Mucosa of descending colon (tissue), 3 donors: ENCODE measurements at places on chromosomes 7 and 10. TPM values are rescaled to one million over a fixed set of nuclear protein-coding genes. Genes with fewer than 3 reads are reported as not detected.

GRCh38 chr10:103765168-103765567 is 90.2 kb downstream of the SH3PXD2A start:
- DNase-seq = no peak

DNA sequence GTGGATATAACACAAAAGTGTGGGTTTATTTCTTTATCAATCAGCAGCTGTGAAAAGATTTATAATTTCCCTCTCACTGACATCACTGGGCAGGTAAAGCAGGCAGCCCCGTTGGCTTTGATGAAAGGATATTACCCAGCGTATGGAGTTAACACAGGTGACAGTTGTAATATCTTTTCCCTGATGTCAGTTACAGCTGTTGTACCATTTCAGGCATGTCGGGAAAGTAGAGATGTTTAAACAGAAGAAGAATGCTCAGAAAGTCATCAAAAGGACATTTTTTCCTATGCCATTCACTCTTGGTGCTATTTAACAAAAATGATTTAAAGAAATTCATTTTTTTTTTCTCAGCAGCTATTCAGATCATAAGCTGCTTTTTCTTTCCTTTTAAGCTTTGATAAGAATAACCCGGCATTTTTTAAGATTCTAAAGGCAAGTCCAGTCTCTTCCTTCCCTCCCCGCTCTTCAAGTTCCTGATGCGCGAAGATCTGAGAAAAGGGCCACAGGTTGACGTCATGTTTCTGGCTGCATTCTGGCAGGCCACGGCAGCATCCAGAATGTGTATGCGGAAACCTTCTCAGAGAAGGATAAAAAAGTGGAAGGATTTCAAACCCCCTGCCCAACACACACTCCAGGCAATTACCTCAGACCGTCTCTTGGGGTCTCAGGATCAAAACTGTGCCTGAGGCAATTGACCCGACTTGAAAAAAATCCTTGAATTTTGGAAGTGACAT is 32.5 kb upstream of the ADAM12 start:
- no peak for DNase-seq

GRCh38 chr10:79417266-79417665 is 28.2 kb downstream of the ZCCHC24 start:
- DNase-seq = peak; percentile 14

GRCh38 chr10:33773253-33773573 is 438.7 kb upstream of the NRP1 start:
- no peak for DNase-seq

DNA sequence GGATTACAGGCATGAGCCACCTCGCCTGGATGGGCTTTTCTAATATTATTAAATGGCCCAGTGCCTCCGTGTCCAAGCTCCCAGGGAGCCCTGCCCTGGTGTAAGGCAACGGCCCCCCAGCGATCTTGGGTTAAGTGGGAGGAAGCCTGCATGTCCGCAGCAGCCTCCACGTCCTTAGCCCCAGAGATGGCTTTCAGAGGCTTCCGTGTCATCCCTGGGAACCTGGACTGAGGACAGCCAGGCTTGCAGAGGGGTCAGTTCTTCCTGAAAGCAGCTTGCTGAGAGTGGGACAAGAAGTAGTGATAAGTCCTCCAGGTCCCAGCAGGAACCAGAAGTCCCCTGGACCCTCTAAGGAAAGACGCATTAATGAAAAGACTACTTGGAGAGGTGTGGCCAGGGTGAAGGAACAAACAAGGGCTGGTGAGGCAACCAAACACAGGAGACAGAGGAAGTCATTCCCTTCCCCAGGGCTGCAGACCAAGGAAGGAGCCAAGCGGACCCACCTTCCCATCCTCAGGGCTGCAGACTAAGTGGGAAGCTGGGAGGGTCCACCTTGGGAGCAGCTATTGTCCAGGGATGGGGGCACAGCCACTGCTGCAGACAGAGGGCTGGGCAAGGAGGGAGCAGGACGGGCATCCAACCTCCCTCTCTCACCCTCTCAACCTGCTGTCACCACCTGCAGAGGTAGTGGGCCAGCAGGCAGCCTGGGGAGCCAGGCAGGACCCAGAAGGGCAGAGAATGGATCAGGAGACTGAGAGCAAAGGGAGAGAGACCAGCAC is 13.0 kb upstream of the INSIG1 start:
- DNase-seq = no peak

The CARD11 gene
- 1.6 TPM for total RNA-seq

The RBP4 gene
- 7.0 TPM for total RNA-seq

DNA sequence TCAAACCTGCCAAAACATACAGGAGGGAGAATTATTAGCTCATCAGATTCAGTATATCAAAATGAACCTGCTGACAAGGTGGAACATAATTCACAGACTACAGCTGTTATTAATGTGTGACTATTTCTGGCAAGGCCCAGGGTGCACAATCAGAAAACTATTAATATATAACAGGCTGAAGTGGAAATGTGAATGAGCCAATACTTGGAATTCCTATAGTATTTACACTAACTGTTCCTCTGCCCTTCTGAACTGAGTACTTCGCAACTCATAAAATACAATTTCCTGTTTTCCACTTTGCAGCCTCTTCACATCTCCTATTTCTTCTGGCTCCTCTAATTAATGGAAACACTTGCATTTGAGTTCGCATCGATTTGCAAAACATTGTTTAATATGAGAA is 330.8 kb downstream of the DPP6 start:
- DNase-seq = no peak

GRCh38 chr7:6705959-6706665 is 635 bp downstream of the ZNF12 start:
- DNase-seq = peak; percentile 65

DNA sequence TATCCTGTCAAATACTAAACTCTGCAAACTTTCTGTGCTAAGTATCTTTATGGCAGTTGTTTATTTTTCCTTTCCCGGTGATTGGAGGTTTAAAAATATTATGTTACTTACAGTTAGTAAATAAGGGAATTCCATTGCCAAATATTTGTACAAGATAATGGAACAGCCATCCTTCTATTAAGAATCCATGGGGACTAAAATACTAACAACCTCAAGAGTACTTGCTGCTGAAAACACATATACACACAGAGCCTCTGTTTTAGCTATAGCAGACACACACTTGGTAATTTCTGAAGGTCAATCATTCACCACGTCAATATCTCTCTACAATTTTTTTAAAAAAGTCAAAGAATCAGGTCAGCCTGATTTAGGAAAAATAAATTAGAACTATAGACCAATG is 32.4 kb downstream of the TSPAN12 start:
- no peak for DNase-seq

GRCh38 chr7:95549818-95550529 is 46.3 kb downstream of the PDK4 start:
- DNase-seq = peak; percentile 66

GRCh38 chr10:31528831-31529230 is 209.8 kb downstream of the ZEB1 start:
- DNase-seq = no peak

The ACHE gene
- 16.2 TPM for total RNA-seq

DNA sequence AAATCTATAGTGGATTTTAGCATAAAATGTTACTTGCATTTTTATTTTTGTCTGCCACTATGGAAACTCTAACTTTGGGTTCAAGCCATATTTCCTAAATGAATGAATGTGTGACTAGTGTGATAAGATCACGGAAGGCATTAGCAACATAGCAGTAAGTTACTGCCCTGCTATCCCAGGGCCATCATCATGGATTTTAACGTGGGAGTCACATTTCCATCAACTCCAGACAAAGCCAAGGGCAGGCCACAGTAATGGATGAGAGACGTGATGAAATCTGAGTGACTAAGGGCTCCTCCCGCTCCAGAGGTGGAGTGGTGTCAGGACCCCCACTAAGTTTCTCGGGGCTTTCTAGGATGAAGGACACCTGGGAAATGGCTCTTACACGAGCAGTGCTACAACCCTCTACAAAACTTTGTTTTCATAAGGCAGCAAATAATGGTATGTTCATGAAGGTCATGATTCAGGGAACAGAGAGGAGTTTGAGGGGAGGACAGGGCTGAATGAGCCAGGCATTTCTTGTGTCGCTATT is 34.3 kb downstream of the C10orf120 start:
- no peak for DNase-seq

- DNase-seq = no peak
Observed at GRCh38 chr7:135152442-135152841, 4.6 kb downstream of the TMEM140 start.

The INSYN2A gene
- 0.51 TPM for total RNA-seq

The NDUFA5 gene
- total RNA-seq = 88.7 TPM

GRCh38 chr10:73404690-73405089 is 9.2 kb downstream of the ANXA7 start:
- DNase-seq = no peak

DNA sequence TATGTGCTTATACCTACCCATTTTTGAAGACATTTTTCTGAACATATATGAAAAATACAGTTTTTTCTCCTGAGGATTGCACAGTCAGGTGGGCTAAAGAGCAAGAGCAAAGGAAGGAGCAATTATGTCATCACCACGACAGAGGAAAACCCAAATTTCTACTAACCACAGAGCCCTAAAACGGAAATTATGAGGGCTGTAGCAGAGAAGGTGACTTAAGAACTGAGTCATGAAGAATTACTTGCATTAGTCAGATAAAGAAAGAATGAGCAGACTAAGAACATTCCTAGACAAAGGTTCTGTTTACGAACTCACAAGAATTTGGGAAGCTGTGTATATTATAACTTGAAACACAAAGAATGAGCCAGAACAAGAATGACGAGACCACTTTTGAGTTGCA is 974.4 kb downstream of the NXPH1 start:
- DNase-seq = no peak

GRCh38 chr7:151018421-151019129 is 5.7 kb downstream of the ATG9B start:
- no peak for DNase-seq

The GPR85 gene
- 0.57 TPM for total RNA-seq

The CXCL12 gene
- total RNA-seq = 17.1 TPM

- no peak for DNase-seq
Observed at GRCh38 chr7:105790996-105791395, 85.4 kb downstream of the ATXN7L1 start.

GRCh38 chr7:1020849-1021251 is 23.5 kb upstream of the GPR146 start:
- peak; percentile 38 for DNase-seq
